ENCODE measurements at places on chromosomes 1 and 21.

- no peak for DNase-seq
Measured at GRCh38 chr1:39409055-39409816, 82.2 kb upstream of the BMP8A start.

- DNase-seq: no peak
Measured at GRCh38 chr1:154736841-154737240, 128.9 kb upstream of the ADAR start.

GRCh38 chr1:2469103-2469940, 6.8 kb upstream of the PLCH2 start:
- no peak for DNase-seq

DNA sequence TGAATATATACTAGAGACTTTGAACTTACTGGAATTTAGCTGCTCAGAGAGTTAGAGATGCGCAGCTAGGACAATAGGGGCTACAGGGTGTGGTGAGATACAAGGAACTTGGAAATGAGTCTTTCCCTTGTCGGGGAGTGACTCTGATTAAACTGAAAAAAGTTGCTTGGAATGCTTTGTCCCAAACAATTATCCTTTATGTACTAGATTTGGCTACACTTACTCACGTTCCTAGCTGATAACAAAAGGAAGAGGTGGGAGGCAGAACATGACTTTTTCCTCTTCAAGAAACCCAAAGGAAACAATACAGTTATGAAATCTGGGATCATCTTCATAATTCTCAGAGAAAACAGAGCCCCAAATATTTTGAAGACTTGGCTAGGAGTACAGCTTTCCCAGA, 6.9 kb upstream of the CGN start:
- no peak for DNase-seq

- no peak for DNase-seq
Measured at GRCh38 chr1:232937741-232938375, 12.6 kb upstream of the NTPCR start.

- no peak for DNase-seq
Measured at GRCh38 chr1:205531191-205532025, 26.9 kb downstream of the CDK18 start.

Data from stimulated activated CD8-positive, alpha-beta memory T cell treated with anti-CD3 and anti-CD28 coated beads, Interleukin-2, amount 100 ng/mL, for 1 hour (primary cell).